Muscle of arm (tissue), 14 donors: ENCODE measurements at places on chromosomes 2 and 18.

DNA sequence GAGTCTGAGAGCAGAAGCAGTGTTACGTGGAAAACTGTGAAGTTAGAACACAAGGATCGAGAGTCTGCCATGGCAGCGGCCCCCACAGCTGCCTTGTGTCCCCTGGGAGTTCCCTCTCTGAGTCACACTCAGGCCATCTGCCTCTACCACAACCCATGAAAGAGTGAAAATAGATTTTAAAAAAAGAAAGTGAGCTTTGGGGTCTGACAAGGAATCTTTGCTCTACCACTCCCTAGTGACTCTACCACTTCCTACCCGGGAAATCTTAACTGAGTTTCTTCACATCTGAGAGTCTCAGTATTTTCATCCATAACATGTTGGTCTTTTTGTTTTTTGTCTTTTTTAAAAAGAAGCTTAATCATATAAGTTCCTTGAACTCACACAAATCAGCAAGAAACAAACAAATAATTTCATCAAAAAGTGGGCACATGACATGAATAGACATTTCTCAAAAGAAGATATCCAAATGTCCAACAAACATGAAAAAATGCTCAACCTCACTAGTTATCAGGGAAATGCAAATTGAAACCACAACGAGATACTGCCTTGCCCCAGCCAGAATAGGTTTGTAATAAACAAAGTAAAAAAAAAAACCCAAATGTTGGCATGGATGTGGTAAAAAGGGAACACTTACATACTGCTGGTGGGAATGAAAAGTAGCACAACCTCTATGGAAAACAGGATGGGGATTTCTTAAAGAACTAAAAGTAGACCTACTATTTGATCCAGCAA lies 2.4 kb upstream of the MSGN1 start:
- no peak for DNase-seq

GRCh38 chr18:1746131-1746530 lies 825.2 kb downstream of the METTL4 start:
- DNase-seq: peak; percentile 24

DNA sequence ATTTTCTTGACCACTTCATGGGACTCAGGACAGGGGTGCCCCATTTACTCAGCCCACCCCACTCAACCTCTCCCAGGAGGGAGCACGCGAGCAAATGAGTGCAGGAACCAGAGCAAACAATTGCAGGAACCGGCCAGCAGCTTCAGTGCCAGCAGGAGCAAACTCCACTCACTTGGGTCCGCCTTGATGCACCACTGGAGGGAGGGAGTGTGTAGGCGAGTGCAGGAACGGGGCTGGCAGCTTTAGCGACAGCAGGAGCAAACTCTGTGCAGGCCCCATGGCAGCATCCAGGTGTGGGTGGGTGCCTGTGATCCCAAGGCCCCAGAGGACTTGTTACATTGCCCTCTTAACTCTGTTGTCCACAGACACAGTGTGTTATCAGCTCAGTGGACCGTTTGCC lies 1667.3 kb upstream of the CELF4 start:
- no peak for DNase-seq

GRCh38 chr18:47999801-48000248 lies 69.4 kb upstream of the SMAD2 start:
- no peak for DNase-seq

- peak; percentile 75 for DNase-seq
Observed at GRCh38 chr2:173851141-173851641, 114.0 kb downstream of the SP3 start.

- DNase-seq: no peak
Observed at GRCh38 chr2:68385220-68385906, 20.3 kb downstream of the PLEK start.

GRCh38 chr18:14189858-14190257 lies 57.6 kb upstream of the ZNF519 start:
- no peak for DNase-seq

DNA sequence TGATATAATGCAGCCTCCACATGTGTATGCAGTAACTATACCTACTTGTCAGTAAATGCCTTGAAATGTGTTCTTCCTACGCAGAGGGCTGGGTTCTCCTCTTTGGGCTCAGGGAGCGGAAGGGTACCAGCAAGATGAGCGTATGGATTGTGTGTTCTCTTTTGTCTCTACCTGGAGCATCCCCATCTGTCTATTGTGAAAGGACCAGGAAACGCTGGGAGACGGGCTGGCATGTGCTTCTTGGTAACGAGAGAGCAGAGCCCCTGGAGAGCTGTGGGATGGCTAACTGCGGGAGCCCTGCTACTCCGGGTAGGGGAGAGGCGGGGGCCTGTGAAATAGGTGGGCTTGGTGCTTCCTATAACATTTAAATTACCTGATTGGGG lies 80.9 kb downstream of the BCL2 start:
- DNase-seq: no peak

GRCh38 chr2:20421988-20422370 lies 24.9 kb upstream of the RHOB start:
- DNase-seq: no peak

DNA sequence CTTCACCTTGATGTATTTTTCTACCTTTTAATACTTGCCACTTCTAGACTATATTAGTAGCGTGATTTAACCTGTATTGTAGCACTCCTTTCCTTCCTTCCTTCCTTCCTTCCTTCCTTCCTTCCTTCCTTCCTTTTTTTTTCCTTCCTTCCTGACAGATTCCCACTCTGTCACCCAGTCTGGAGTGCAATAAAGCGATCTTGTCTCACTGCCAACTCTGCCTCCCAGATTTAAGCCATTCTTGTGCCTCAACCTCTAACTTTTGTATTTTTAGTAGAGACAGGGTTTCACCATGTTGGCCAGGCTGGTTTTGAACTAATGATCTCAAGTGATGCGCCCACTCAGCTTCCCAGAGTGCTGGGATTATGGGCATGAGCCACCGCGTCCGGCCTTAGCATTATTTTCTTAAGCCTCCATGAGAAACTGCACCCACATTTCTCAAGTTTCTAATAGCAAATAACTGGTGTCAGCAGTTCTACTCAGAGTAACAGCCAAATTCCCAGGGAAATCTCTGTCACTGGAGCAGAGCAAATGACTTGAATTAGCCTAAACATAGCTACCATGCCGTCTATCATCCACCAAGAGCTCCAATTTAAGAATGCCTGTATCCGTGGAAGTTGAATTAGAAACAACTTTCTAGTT lies 529.2 kb downstream of the LRP1B start:
- DNase-seq: no peak

- DNase-seq: no peak
Observed at GRCh38 chr2:15271941-15272542, 289.1 kb downstream of the NBAS start.

DNA sequence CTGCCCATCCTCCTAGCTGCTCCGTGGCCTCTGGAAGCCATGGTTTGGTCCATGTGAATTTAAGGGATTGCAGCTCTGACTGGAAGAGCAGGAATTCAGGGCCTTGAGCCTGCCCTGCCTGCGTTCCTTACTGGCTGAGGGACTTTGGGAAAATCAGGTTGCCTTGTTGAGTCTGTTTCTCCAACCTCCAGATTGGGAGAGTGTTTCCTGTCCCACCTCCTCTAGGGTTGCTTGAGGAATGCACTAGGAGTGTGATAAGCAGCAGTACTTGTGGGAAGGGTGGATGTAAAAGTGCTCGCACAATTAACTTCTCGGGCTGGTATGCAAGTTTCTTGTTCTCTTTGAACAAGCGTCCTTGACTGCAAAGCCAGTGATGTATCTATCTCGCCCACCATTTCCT lies 84.4 kb upstream of the YWHAQ start:
- no peak for DNase-seq

DNA sequence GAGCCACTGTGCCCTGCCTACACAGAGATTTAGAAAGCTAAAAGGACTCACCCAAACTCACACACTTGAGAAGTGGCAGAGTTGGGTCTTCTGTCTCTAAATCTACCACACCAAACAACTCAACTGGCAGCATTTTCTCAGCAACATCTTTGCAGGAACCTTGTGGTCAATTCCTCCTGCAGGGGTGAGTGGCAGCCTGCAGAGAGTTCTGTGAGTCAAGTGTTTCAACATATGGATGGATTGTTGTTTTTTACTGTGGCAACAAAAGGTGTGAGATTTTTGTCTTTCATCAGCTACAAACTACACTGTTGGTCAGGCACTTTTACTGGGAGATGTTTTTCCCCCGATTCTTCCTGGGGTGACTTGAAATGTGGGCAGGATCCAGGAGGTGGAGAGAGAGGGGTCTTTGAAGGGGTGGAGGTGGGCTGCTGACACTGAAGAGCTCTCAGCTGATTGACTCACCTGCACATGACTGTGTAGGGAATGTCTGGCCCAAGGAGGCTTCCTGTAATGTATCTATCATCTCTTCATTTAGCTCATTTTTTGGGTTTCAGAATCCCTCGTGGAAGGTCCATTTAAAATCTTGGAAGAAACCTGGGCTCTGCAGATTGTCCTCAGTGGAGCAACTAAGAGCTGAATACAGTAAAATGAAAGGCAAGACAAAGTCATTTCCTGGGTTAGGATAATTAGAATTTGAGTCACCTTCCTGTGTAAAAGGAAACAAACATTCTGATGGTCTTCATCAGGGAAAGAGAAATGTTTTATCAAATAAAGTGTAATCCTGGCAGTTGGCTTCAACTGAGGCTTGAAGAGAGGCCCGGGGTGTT lies 98.6 kb downstream of the MSH2 start:
- DNase-seq: no peak

DNA sequence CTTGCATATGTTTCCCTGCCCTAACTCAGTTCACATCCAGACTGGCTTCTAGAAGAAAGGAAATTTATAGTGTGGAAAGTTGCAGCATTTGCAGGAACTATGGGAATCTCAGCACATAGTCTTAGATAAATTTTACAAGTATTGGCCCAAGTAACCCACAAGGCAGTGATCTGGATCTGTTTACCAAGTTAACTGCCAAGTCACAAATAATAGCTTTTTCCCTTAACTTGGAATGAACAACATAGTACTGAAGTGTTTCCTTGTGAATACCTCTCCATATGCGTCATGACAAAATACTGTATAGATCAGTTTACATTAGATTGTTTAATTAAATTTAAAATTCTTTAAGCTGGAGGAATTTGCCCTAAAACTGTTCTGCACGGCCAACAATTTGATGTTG lies 255.8 kb upstream of the EPAS1 start:
- peak; percentile 27 for DNase-seq

DNA sequence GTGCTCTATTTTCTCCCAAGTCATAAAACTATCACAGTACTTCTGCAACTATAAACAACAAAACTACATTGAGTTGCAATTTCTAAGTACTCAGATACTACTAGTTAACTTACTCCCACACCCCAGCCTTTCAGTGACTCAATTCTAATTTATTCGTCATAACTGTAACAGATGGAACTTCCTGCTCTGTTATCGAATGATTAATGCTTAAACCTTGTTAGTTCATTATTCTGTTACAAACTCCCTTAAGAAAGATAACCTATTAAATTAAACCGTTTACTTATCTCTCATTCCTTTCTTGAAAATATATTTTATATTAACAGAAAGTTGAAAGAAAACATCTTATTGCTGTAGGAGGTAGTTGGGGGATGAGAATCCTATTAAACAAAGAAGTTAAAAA lies 17.0 kb downstream of the TNFAIP6 start:
- no peak for DNase-seq

GRCh38 chr18:33755391-33755790 lies 177.4 kb downstream of the ASXL3 start:
- DNase-seq: no peak

DNA sequence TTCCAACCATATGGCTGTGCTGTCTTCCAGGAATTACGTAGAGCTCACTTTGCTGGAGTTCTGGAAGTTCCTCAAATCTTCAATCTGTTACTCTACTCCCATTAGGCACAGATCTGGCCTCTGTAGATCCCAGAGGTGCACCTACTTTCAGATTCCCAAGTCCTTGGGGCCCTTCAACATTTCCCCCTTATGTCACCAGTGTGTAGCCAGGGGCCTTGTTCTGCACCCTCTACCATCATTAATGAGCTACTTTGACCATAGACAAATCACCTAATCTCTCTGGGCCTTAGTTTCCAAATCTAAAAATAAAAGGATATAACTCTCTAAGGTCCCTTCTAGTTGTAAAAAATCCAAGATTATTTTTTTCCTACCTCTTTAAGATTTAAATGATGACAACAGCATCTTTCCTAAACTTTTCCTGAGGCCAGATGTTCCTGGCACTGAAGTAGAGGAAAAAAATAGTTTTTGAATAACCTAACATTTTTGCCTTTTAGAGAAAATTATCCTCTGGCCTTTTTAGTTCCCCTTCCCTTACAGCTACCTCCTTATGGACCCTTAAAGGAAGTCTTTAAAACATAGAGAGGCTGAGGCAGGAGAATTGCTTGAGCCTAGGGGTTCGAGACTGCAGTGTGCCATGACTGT lies 31.0 kb upstream of the WIPF1 start:
- peak; percentile 81 for DNase-seq

DNA sequence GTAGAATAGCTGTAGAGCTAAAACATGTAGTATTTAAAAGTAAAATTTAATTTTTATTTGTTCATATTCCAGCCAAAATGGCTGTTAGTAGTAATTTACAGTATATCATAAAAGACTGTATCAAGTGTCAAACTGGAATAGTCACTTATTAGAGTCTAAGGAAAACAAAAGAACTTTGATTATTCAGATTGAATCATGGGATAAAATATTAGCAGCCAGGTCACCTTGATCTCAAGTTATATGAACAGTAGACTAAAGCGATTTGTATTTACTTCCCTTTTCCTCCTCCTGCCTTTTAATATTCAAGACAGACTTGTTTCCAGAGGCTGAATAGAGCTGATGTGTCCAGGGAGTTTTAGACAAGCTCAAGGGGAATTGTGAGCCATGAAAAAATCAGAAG lies 54.4 kb downstream of the PMAIP1 start:
- no peak for DNase-seq

- no peak for DNase-seq
Observed at GRCh38 chr2:200609028-200609614, 23.3 kb downstream of the AOX1 start.

- DNase-seq: no peak
Observed at GRCh38 chr2:989781-990467, 39.3 kb downstream of the SNTG2 start.

DNA sequence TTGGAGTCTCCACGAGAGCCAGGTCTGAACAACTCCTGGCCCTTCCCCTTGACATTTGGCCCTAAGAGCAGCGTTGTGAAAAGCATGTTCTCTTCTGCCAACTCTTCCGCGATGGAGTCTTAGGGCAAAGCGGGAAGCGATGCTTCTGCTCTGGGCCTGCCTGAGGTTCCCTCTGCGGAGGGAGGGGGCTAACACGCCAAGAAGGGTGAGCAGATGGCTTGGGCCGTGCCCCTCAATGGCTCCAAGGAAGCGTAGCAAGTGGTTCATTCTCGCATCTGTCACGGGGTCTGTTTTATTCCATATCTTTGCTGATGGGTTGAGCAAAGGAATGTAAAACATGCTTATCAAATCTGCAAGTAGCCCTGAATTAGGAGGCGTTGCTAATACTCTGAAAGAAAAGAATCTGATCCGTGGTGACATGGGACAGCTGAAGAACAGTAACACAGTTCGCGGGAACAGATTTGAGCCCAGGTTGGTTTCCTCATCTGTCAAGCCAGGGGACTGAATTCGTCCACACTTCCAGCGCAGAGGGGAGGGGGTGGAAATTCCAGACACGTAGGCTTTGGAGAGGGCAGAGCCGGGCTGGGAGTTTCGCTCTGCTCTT lies 38.0 kb downstream of the DNMT3A start:
- DNase-seq: no peak
